ENCODE measurements at places on chromosomes 1 and 21.

DNA sequence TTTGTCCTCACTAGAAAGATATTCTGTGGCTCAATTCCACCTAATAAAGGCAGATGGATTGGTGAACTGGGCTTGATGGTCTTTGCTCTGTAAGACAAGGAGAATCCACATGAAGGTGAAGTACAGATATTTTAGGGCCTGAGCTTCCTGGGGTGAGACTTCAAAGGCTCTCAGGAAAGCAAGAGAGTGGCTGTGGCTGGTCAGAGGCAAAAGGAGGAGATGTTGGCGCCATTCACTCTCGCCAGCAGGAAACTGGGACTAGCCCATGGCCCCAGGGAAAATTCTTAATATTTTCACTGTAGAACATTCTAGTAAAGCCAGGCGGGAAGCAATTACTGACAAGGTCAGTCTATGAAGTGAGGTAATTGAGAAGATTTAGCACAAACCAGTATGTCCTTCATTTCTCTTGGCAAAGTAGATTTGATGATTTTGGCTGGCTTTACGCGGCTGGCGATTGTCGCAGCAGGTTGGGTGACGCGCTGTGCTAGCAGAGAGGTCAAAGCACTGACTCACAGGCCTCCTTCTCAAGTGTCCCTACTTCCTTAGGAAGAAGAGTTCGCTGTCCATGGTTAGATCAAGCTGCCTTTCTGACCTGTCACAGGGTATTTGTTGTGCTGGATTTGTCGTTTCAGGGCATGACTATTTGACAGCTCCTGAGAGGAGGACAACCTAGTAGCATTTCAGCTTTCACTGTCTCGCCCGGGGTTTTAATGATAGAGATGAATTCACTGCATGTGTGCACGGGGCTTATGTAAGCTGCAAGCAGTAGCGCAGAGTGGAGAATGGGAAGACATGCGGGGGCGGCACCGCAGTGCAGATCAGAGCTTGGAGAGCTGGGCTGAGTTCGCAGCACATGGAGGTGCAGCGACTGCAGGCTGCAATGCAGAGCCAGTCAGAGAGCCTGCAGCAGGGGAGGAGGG lies 32.7 kb downstream of the XCL1 start:
- no peak for DNase-seq

- DNase-seq: no peak
These were observed 111.8 kb upstream of the NBPF11 start for GRCh38 chr1:148263906-148264255.

DNA sequence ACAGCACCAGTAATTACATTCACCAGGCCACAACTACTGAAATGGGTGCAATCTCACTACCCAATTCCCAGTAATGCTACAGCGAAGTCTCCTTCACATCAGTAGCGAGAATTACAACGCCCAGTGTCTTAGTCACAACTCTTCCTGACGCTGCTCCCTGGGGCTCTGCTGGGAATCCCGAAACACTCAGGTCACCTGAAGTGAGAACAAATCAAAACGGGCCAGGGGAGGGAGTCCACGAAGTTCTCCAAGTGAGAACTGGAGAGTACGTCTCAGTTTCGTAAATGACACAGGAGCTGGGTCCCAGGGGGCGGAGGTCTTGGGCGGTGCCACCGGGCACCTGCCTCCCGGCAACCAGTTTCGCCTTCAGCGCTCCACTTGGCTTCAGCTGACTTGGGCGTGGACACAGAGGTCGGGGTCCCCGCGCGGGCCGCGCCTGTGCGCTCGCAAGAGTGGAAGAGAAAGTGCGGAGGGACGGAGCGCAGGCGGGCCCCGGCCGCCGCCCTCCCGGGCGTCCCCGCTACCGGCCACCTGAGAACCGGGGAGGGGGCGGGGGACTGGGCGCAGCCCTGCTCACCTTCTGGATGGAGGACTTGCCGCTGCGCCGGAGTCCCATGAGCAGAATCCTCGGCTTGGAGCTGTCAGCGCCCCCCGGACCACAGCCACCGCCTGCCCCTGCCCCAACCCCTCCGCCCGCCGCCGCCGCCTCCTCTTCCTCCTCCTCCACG lies 575 bp downstream of the RRAGC start:
- peak; percentile 8 for DNase-seq

DNA sequence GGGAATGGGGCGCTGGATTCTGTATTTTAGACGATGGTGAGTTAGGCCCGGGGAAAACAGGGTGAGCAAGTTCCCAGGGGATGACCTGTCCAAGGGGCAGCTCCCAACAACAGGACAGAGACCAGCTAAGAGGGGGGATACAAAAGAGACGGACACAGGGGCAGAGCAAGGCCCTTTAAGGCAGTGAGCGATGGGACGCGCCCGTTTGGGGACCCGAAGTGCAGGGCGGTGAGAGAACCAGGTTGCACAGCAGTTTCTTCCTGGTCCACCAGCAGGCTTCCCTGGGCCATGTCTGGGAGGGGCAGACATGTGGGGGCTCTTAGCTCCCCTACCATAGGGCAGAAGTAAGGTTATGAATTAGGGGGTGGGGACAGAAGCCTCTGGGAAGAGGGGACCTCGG lies 22.0 kb downstream of the INAVA start:
- no peak for DNase-seq

DNA sequence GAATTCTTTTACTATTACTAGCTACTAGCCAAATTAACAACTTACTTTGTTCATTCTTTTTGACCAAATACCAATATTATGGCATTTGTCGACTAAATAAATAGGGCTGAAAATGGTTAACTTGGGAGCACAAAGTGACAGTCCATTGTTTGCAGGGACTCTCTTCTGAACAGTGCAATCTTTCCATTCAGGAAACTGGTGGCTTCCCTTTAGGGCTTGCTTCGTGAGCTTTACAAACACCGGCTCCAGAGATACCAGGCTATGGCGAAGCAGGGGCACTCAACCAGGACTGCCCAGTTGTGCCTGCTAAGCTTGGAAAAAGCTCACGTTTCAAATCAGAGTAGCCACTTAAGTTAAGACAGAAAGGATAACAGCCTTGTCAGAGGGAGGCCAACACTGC lies 12.3 kb downstream of the RAB42 start:
- no peak for DNase-seq

GRCh38 chr1:64543831-64544230 lies 73.9 kb downstream of the CACHD1 start:
- no peak for DNase-seq

DNA sequence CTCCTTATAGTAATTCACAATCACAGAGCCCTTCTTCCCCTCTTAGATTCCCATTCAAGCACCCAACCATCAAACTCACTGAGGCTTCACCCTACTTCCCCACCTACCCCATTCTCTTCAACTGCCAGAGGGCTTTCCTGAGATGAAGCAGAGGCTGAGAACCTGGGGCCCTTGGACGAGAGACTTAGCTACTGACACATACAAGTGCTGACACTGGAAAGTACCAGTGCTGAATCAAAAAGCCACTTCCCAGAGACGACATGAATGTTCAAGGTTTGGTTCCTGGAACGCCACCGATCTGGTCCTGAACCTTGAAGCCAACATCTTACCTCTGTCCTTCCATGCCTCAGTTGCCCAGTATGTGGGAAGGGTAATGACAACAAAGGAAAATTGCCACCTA lies 16.6 kb upstream of the RAP1A start:
- no peak for DNase-seq

DNA sequence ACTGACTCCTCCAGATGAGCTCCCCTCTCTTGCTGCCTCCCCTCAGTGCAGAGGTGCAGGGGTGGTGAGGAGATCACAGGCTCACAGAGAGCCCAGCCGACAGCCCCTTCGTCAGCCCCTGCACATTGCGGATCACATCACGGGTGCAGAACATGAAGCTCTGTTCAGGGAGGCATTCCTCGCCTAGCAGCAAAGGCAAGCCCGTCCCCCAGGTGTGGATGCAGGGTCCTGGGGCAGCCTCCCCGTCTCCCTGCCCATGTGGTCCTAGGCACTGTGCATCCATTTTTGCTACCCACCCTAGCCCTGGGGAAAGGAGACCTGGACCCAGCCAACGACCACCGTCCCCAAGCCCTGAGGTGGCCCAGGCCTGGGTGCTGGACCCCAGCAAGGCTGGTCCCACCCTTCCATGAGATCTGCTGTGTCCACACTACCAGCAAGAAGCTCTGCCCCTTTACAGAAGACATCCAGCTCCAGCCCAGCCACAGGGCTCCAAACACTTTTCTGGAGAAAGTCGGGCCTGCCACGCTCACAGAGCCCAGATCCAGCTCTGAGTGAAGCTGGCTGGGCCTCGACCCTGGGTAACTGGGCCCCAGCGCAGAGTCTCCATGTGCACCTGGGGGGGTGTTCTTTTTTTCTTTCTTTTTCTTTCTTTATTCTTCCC lies 248.7 kb downstream of the NPHP4 start:
- no peak for DNase-seq

GRCh38 chr1:9004700-9005394 lies 21.4 kb downstream of the SLC2A7 start:
- peak; percentile 54 for DNase-seq

DNA sequence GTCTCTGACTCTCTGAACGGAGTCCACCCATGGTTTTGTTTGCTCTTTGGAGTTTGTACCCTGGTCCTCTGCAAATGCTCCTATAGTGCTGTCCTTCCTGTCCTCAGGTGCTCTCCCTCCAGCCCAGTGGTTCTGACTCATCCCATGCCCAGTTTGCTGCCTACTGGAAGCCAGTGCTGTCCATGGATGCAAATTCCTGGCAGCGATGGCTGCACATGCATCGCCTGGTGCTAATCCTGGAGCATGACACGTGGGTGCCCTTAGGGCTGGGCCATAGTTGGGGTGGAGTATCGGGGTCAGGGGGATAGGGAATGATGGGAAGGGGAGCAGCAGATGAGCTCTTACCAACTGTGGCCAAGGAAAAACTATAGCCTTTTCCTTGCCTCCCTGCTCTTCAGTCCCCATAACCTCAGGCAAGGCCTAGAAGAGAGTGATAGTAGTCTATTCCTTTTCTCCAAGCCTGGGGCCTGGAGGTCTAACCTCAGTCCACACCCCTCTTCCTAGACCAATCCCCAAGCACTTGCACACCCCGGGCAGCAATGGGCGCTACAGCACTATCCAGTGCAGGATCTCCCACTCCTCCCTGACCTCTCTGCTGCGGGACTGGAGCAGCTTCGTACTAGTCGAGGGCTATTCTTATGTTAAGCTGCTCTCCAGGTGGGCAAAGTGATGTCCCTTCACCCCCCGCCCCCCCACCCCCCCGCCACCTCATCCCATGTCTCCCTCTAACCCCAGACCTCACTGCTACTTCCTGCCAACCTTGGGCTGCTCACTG lies 31.6 kb downstream of the HYI start:
- no peak for DNase-seq

GRCh38 chr1:185808631-185809030 lies 74.4 kb downstream of the HMCN1 start:
- no peak for DNase-seq

GRCh38 chr1:149979245-149979971 lies 31.1 kb downstream of the OTUD7B start:
- DNase-seq: no peak

DNA sequence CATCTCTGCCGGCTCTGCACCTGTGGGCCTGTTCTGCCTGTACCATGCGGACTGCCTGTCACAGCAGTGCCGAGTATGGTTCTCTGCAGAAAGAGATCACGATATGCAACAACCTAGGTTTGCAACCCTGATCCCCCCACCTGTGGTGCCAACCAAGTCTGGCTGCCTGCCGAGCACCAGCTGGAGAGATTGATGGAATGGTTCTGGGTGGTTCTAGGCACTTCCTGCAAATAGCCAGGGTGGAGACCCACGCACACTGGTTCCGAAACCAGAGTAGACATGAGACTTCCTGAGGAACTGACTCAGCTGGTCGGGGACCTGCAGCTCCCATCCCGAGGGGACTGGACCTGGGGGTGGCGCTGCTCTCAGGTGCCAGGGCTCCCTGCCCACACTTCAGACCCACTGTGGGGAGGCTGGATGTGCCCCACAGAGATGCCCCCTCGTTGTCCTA lies 5.4 kb downstream of the TPRG1L start:
- no peak for DNase-seq

DNA sequence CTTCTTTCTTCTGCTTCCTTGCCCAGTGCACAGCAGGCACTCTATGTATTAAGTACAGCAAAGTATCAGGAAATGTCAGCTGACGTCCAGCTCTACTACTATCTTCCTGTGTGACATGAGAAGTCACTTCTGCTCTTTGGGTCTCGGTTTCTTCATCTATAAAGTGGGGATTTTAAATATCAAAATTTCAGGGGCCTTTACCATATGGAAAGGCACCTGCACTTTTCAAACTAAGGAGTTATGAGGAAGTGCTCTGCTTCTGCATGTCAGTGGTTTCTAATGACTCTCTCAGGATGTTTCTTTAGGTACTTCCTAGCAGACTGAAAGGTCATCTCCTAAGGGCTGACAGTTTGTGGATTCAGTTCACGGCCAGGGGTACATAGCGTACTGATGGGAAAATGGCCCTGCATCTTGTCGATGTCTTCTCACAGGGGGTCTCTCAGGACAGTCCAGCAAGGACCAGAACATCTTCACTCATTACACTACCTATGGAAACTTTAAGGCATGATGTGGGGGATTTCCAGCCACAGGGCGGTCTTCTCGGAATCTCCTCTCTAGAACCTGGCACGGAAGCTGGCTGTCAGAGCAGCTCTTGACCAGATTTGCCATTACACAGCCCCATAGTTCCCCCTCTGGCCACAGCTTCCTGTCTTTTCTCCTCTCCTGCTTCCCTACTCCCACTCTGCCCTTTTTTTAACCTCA lies 42.0 kb upstream of the MTF1 start:
- no peak for DNase-seq

Data from activated CD8-positive, alpha-beta memory T cell treated with anti-CD3 and anti-CD28 coated beads for 48 hours (primary cell).